Left ventricle myocardium inferior (tissue), 1 donor: ENCODE measurements at places on chromosomes 1 and 21. TPM values are rescaled to one million over a fixed set of nuclear protein-coding genes. Genes with fewer than 3 reads are reported as not detected.

DNA sequence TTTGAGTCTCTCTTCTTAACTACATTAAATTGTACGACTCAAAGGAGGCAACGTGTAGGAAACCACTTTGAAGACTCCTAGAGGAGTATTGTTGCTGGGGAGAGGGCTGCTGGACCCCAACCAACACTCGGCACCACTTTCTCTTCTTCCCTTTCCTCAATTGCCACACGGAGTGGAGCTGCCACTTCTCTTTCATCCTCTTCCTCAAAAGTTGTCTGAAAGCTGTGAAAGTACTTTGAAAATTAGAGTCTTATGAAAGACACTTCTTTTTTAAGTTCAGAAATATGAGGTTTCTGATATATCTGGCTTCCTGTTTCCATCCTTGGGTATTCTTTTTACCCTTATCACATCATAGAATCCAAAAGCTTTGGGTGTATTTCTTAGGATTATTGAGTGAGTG lies 59.5 kb downstream of the MRPS6 start:
- peaks cover 61% of the 10 kb centered on the region for H3K4me1 ChIP-seq
- no peak for DNase-seq
- no peak overlapping the region for H3K27ac ChIP-seq
- peaks cover 8% of the 10 kb centered on the region for H3K36me3 ChIP-seq
- no peak overlapping the region for H3K4me3 ChIP-seq
- H3K27me3 ChIP-seq = no peaks in the 10 kb centered on the region

DNA sequence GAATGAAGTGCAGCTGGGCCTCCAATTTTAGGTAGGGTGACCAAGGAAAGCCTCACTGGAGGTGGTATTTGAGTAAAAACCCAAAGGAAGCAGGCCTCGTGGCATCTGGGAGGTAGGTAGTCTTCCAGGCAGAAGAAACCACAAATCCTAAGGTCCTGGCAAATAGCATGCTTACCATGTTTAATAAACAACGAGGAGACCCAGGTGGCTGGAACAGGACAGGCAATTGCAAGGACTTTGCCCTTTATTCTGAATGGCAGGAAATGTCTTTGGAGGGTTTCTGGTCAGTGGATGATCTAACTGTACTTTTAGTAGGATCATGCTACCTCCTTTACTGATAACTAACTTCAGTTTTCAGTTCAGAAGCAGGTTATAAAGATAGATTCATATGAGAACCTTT lies 52.2 kb downstream of the EPB41 start:
- no peak overlapping the region for H3K4me3 ChIP-seq
- no peaks in the 10 kb centered on the region for H3K27me3 ChIP-seq
- no peaks in the 10 kb centered on the region for H3K36me3 ChIP-seq
- no peak for DNase-seq

DNA sequence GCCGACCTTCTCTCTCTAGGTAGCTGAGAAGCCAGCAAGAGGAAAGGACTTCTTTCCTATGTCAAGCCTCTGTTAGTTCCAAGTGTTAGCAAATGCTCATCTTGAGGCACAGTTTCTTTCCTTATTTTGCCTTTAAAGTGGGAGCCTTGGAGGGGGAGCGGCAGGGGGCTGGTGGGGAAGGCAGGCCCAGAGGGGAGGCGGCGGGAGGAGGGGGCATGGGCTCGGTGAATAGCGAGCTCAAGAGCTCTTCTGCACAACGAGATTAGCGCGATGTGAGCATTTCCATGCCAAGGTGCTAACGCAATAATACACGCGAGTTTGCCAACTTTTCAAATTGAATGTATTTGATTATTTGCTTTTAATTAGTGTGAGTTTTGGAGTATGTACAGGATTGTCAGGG lies 372.6 kb downstream of the RPS6KC1 start:
- no peaks in the 10 kb centered on the region for H3K36me3 ChIP-seq
- DNase-seq = no peak

GRCh38 chr1:1996207-1996651 lies 7.4 kb downstream of the CFAP74 start:
- no peak overlapping the region for H3K27ac ChIP-seq
- H3K36me3 ChIP-seq = no peaks in the 10 kb centered on the region
- no peak for DNase-seq

DNA sequence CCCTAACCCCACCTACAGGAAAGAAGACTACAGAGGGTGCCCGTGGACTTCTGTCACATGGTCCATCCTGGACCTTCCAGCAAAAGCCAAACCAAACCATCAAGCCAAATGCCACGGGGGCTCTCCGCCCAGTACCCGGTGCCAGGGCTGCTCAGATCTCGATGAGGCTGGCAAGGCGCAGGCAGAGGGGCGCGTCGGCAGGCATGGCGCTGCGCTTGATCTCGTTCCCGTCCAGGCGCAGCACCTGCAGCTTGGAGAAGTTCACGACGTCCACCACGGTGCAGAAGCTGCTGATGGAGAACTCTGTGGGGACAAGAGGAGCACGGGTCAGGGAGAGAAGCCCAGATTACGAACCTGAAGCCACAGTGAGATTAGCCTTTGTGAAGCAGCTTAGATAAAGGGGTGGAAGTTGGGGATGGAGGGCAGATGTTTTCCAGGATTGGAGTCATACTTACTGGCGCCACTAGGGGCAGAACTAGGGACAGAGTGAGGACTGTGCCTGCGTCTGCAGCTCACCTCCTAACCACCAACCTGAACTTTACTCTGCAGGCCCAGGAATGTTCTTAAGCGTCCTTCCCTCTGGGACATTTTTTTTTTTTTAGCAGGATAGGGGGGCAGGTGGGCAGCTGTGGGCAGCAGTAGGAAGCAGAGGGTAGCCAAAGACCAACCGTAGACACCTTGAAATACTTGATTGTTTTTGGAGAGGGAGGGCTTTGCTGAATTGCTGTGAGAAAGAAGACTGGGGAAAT lies 8.6 kb downstream of the FMOD start:
- peaks cover 26% of the 10 kb centered on the region for H3K4me1 ChIP-seq
- peak; percentile 34 for DNase-seq
- no peak overlapping the region for H3K4me3 ChIP-seq
- H3K27me3 ChIP-seq = no peaks in the 10 kb centered on the region

OR6N1 gene
- total RNA-seq = not detected

LCE3E gene
- not detected for total RNA-seq

KRTAP7-1 gene
- not detected for total RNA-seq

SYPL2 gene
- 25.3 TPM for total RNA-seq

NBPF6 gene
- total RNA-seq = not detected

NBPF10 gene
- 0.69 TPM for total RNA-seq

COL18A1 gene
- 66.5 TPM for total RNA-seq

KCNQ4 gene
- total RNA-seq = 1.5 TPM

RAP1GAP gene
- total RNA-seq = 6.2 TPM
